ENCODE measurements at places on chromosomes 11 and 22.

- no peak for DNase-seq
Observed at GRCh38 chr11:123742031-123742723, 717 bp upstream of the ZNF202 start.

DNA sequence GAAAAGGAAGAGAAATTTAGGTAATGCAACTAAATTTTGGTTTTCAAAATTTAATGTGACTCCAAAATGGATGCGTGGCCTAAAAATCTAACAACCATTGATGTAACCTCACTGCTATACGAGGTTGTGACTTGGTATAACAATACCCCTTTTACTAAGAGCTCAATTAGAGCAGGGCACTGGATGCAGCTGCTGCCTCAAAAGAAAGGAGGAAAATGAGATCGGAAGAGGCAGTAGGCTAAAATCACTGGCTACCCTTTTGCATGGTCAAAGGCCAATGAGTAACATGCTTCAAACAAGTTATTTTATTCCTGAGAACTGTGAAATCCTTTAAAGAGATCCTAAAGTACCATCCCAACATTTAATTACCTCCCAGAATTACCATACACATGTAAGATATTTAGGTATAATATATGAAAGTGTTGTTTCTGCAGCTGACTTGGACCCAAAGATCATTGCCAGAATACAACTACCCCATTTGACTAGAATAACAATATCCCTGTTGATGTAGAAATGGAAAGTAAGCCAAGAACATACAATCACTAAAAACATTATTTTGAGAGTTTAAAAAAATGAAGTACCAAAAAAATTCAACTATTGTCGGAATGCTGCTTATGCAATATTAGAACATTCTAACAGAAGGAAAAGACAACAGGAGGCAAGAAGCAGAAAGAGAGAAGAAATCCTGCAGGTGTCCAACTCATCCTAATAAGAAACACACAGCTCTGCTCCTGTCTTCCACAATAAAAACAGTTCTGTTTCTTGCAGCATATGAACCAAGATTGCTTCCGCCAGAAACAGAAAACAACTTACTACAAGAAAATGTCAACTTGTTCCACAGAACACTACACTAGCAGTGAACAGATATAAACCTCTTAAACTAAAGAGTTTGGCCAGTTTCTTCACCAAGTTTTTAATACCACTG lies 15.0 kb downstream of the SIK3 start:
- DNase-seq: no peak

DNA sequence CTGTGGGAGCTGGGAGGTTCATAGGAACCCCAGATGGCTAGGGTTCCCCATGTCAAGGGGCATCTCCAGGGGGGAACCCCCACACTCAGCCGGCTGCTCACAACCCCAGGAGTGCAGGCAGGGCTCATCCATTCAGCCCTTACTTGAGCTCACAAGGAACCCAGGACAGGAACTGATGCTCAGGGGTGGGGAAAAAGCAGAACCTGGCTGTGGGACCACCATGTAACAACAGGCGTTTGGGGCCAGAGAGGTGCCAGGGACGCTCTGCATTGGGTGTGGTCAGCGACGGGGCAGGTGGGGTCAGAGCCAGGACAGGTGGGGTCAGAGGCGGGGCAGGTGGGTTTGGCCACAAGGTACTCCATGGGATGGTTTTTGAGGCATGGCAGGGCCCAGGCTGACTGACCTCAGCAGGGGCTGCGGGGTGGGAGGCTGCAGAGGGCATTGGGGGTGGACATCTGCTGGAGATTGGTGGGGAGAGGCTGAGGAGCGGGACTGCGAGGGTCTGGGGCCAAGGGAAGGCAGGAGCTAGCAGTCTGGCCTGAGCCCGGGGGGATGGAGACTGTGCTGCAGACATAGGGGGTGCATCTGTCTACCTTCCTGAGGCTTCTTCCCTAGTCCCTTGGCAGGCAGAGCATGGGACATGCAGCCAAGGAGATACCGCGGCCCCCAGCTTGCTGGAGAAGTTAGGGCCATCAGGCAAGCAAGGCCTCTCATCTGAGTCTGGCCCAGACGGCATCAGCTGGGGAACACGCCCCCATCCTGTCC lies 34.0 kb upstream of the CARS1 start:
- no peak for DNase-seq

GRCh38 chr11:75910426-75911145 lies 95.6 kb downstream of the UVRAG start:
- DNase-seq: no peak

DNA sequence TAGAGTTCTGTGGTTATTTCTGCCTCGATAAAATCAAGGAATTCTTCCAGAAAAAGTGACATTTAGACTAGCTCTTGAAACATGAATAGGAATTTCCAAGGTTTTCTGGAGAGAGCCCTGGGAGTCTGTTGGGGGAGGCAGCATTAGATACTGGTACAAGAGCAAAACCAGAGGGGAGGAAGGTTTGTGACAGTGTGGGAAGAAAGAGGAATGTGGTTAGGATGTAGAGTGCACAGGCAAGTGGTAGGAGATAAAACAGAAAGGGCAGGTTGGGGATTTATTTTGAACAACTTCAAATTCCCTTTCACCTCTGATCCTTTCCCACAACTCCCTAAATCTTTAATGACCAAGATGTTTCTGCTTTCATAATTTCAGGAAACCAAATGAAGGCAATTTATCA lies 588.4 kb downstream of the METTL15 start:
- no peak for DNase-seq

DNA sequence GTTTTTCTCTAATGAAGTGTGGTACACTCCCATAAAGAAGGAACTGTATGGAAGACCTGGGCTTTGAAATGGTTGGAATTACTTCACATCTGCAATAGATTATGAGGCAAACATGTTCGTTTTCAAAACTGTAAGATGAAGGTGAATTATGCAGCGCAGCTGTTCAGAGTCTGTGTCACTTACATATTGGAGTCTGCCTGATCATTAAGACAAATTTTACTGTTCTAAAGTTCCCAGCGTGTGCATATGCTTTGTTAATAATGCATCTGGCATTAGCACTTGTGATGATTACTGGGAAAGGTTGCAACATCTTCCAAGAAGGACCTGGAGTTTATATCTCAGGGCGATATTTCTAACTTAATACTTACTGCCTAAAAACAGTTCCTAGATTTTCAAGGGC lies 255.2 kb upstream of the ZC3H12C start:
- DNase-seq: no peak

DNA sequence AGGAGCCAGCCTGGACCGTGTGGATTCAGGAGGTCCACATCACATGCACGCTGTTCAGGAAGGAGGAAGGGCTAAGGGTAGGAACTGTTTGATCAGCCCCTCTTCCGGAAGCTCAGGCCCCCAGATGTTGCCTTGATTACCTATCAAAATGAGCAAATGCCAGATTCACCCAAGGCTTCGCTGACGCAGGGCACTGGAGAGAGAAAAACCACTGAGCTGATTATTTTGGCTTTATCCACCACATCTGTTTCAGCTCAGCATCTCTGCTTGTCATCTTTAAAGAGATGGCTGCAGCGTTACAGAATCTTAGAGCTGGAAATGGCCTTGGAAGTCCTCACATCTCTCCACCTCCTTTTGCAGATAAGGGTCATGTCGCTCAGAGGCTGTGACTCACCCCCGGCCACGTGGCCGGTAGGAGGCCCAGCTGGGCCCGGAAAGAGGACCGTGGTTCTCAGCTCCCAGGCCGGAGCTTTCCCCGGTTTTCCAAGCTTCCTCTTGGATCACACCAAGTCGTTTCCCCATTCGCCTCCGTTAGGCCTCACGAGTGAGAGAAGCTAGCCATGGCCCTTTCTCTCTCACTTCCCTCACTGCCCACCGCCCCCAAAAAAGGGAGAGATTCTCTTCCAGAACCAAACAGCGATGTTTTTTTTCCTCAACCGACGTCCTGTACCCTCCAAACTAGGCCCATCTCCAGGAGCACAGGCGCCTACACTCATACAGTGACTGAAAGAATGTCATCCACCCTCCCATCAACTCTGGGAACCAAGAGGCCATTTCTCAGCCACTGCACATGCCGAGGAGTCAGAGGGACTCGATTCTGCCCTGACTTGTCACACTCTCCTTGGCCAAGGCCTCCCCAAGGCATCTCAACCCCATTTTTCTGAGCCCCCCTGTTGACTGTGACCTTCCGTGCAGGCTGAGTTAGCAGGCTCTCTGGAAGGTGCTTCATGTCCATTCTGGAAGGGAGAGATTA lies 37.6 kb downstream of the LIF start:
- no peak for DNase-seq

DNA sequence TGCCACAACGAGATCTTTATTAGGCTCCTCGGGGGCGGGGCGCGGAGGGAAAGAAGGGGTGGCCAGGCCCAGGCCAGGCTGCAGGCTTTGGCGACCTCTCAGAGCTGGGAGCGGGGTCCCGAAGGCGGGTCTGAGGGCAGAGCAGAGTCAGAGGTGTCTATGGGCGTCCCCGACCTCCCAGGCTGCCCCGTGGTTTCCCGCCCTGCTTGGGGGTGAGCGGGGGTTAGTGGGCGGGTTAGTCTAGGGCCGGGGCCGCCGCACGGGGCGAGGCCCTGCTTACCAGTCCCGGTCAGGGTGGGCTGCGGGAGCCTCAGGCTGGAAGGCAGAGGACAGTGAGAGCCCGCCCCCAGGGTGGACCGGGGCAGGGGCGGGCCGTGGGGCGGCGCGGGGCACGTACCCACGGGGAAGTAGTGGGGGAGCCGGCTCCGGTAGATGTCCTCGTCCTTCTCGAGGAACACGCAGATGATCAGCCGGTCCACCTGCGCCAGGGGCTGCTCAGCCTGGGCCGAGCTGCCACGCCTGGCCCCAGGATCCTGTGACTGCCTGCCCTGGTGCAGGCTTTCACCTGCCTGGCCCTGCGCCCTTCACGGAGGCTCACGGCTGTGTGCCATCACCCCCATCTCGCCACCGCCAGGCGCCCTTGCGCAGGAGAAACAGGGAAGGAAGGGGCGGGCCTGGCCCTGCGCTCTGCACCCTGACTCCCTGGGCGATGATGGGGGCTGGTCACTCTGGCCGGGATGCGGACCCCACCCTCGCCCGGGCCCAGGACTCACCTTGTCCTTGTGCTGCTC lies 12.5 kb downstream of the OTUB1 start:
- no peak for DNase-seq

- DNase-seq: no peak
Observed at GRCh38 chr11:96905143-96905542, 515.3 kb downstream of the JRKL start.

DNA sequence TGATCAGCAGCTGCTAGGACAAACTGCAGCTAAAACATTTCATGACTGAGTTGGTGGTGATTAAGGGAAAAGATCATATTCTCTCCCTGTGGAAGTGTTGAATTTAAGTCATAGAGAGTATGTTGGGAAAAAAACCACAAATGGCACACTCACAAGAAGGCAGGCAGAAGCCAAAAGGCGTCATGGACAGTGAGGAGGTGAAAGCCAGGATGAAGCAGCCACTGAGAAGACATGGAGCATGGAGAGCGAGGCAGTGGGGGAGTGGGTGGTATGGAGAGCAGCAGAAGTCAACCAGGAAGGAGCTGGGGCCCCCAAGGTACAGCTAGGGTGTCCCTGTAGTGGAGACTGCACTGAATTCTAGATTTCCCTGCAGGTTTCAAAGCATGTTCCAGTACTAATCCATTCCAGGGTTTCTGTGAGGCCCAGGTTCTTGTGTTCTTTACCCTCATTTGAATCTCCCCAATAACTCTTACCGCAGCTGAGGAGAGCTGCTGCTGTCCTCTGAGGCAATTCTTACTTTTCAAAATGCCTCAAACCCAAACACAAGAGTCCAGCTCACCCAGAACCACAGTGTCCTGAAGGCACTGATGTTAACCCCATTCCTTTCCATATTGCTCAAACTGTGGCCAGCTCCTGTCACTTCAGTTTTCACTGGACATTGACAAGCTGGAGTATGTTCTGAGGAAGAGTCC lies 191.8 kb upstream of the E2F8 start:
- no peak for DNase-seq

GRCh38 chr11:32440916-32441315 lies 5.6 kb upstream of the WT1 start:
- DNase-seq: no peak

DNA sequence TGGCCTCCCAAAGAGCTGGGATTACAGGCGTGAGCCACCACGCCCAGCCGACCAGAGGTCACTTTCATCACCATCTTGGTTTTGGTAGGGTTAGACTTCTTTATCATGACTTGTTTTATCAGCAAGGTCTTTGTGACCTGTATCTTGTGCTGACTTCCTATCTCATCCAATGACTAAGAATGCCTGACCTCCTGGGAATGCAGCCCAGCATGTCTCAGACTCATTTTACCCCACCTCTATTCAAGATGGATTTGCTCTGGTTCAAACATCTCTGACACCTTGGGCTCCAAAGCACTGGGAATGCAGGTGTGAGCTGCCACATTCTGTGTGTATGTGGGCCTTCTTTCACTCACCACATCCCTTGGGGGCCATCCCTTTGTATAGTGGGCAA lies 5.1 kb upstream of the TALDO1 start:
- DNase-seq: no peak

DNA sequence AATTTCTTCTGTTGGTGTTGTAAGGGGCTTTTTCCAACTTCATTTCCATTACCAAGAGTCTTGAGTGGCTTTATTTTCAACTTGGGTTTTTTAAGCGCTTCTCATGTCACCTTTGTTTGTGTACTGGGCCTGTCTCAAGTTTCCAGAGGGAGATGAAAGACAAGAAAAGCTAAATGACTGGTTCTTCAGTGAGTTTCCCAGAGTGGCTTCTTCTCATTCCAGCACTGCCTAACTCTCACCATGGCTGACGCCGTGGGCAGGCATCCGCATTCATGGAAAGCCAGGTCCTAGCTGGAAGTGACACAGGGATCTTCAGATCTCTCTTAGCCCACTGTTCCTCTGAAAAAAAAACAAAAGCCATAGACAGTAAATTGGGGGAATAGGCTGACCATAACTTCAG lies 28.6 kb downstream of the MARK2 start:
- DNase-seq: no peak

- DNase-seq: no peak
Observed at GRCh38 chr11:65427691-65428577, 5.3 kb downstream of the NEAT1 start.

- no peak for DNase-seq
Observed at GRCh38 chr22:23709107-23709506, 18.3 kb downstream of the RGL4 start.

DNA sequence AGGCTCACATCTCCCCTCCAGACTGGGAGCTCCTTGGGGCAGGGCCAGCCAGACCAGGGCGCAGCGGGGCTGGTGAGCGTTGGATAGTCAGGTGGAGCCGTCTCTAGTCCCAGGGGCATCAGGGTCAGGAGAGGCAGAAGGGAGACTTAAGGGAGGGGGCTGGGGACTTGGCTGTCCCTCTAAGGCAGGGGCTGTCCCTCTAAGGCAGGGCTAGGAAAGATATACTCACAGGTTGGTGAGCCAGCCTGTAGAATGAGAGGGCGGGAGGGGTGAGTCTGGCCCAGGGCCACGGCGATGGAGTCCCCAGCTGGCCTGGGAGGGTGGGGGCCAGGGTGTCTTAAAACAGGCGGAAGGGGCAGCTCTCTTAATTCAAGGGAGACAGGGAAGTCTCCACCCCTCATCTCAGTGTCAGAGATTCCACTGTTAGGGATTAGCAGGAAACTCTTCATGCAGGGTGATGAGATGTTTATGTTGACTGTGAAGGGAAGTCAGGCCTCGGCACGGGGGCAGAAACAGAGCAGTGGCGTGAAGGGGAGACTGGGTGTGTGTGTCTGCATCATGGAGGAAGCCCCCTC lies 11.3 kb downstream of the P2RY2 start:
- DNase-seq: no peak

- DNase-seq: no peak
Observed at GRCh38 chr11:102279641-102280170, 37.6 kb upstream of the BIRC3 start.
